ENCODE measurements at places on chromosomes 1 and 21.

- DNase-seq = no peak
These were observed 16.2 kb downstream of the ROR1 start for GRCh38 chr1:63789856-63790605.

- DNase-seq = no peak
These were observed 62.7 kb upstream of the BCL10 start for GRCh38 chr1:85339089-85339488.

DNA sequence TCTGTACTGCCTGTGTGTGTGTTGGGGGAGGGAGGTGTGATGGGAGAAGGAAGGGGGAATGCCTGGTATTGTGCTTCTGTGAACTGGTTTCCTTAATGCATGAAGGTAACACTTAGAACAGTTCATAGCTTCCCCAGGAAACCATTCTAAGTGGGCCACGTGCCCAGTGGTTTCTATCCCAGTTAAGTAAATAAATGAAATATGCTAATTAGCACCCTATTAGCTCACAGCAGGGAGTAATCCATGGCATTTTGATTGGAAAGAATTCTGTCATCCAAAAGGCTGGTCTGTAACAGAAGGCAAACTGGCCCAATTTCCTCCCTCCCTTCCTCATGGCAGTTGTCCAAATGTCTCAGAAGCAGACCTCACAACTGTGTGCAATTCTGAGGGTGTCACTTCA, 199.3 kb downstream of the TTLL7 start:
- no peak for DNase-seq

GRCh38 chr1:47697616-47698335, 259.9 kb downstream of the FOXD2 start:
- DNase-seq = no peak

DNA sequence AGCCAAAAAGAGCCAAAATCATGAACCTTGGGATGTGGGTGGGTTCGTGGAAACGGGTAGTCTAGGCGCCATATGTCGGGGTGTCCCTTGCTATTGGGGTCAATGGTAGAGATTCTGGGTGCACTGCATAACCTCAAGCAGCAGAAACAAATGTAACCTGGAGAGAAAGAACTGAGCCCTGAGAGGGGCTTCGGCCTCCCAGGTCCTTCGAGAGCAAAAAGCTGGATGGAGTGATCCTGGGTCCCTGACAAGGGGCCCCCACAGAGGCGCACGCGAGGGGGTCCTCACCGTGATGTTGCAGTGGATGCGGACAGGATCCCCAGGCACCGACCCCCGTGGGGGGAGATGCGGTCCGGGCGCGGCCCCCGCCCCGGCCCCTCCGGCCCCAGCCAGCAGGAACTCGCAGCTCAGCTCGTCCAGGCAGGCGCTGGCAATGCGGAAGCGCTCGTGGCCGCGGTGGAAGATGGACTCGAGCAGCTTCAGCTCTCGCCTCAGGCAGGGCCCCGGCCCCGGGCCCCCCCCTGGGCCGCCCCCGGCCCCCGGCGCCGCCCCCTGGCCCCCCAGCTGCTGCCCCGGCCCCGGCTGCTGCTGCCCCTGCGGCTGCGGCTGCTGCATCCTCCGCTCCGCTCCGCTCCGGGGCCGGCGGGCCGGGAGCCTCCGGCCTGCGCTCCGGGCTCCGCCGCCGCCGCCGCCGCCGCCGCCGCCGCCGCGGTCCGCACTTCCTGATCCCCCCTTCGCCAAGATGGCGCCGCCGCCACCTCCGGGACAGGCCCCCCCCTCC, at the start of gene UBE2Q1:
Gene UBE2Q1 (minus strand): TSS at position 724 of the 781 bp plus-strand sequence. CDS start 109 bp downstream, at position 615.
- DNase-seq = no peak

DNA sequence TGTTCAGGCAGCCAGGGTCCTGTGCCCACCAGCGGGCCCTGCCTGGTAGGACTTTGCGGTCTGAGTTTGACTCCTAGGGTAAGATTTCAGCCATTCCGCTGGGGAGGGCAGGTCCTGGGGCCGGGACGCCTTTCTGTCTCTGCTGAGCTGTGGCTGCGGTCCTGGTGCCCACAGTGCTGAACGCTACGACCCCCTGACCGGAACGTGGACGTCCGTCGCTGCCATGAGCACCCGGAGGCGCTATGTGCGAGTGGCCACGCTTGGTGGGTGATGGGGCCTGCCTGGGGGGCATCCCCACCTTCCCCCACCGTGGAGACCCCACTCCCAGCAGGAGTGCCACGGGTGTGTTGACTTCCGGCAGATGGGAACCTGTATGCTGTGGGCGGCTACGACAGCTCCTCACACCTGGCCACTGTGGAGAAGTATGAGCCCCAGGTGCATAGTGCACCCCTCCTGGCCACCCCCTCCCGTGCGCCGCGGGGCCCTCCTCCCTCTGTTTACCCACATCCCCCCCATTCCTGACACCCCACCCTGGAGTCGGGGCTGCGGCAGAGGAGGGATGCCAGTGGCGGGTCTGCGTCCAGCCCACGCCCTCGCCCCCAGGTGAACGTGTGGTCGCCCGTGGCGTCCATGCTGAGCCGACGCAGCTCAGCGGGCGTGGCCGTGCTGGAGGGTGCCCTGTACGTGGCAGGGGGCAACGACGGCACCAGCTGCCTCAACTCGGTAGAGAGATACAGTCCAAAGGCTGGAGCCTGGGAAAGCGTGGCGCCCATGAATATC, 2.3 kb upstream of the PLEKHN1 start:
- no peak for DNase-seq

DNA sequence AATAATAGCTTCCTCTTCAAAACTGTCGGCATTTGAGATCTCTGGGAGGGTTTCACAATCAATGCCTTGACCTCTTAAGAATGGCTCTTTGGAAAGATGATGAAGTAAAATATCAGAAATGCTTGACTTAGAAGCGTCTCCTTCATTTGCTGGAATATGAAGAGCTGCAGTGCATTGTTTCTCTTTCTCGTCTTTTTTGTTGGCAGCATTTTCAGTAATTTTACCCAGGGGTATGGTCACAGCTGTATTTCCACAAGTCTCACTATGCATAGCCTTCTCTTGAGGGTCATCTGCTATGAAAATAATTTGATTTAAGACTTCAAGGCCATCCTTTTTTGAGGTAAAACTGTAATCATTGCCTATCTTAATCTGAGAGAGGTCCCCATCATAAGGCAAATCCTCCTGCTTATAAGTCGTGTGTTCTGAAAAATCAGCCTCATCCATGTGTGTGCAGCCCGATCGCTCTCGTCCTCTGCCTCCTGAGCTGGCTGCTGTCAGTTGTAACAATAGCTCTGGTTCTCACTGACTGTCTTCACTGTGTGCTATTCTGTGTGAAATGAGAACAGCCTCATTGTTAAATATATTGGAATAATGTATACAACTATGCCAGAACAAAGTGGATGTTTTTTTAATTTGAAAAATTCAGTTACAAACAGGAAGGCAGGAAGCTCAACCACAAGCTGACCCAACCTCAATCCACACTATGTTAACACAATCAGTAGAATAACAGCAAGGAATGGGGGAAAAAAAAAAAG, 4.5 kb downstream of the AKNAD1 start:
- DNase-seq = no peak

DNA sequence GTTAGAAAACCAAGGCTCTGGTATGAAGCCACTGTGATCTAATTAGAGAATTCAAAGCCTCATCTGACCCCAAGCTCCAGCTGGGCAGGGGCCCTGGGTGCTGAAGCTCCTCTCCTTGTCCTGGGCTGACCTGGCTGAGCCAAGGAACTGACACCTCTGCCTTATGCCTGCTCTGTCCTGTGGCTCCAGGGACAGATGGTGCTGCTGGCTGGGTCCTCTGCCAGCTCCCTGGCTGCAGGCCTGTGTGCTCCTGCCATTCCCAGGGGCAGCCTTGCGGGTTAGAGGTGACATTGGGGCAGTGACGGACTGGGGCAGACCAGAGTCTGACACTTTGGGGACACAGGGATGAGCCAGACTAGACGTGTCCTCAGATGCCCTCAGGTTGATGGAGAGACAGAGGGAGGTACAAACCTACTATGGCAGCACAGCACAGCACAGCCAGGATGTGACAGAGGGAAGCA, 11.8 kb downstream of the ACOT11 start:
- DNase-seq = peak; percentile 3

GRCh38 chr1:31122101-31122735, 56.7 kb upstream of the PUM1 start:
- DNase-seq = no peak

GRCh38 chr21:31194510-31195293, 149.4 kb downstream of the TIAM1 start:
- DNase-seq = peak; percentile 30

DNA sequence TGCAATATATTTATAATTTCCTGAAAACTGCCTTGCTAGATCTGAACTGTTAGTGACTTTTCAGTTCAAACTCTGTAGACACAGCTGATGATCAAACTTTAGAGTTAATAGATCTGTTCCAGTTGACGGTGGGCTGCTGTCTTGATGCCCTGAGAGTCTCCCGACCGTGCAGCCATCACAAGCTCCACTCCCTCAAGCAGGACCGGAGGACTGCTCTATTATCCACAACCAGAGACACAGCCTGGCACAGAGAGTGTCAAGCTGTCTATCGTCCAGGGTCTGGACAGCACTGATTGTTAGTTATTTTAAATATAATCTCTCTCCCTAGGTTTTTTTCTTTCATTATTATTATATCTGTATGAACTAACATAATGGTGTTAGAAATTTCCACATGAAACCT, 8.0 kb downstream of the CHODL start:
- no peak for DNase-seq

DNA sequence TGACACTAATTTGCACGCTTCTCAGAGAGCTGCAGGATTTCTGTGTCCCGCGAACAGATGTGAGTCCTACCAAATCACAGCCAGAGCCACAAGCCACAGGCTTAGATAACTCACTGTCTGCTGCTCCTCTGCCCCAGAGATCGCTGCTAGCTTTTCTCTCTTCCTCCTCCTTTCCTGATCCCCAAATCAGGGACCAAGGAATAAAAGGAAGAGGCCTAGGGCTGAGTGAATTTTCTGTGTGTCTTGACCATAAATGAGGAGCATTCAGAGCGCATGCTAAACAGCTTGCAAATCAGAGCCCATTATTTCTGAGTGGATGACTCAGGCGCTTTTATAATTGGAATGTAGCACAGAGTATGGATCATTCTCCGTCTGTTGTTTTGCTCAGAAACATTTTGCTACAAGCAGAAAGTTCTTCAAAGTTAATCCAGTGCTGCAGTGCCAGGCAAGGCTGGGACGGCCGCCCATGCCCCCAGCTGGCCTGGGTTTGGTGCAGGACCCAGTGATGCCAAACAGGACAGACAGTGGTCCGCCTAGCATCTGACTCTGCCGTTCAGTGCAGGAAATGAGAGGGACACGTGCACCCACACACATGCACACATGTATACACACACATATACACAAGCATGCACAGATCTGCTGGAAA, 38.2 kb downstream of the KCNAB2 start:
- DNase-seq = no peak

GRCh38 chr1:217617126-217617525, 13.8 kb downstream of the GPATCH2 start:
- DNase-seq = no peak

DNA sequence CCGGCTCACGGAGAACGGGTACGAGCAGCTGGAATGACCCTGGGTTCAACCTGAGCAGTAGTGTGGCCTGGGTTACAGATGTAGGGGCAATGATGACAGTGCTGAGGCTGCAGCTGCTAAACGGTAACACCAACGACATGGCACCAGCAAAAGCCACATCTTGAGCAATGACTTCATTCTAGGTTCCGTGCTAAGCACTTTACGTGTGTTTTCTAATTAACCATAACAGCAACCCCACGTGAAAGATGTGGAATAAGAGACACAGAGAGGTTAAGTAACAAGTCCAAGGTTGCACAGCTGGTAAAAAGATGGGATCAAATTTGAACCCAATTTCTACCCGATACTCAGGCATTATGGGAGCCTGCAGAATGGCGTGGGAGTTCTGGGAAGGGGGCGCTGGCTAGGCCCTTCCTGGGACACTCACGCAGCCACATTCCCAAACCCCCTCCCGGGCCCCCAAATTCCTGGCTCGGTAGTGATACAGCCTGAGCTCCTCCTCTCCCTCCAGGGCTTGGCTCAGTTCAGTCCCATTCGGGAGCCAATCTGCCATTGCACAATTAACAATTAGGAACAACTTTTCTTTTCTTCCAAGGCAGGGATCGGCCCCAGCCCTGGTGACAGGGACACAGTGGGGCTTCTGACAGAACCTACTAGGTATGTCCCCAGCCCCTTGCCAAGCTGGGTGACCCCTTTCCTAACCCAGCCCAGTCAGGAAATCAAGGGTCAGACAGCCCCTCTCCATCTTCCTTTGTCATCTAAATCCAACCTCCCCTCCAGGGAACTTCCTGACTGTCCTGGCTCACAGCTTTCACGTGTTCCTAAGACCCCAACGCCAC, 23.8 kb upstream of the ECE1 start:
- DNase-seq = no peak

DNA sequence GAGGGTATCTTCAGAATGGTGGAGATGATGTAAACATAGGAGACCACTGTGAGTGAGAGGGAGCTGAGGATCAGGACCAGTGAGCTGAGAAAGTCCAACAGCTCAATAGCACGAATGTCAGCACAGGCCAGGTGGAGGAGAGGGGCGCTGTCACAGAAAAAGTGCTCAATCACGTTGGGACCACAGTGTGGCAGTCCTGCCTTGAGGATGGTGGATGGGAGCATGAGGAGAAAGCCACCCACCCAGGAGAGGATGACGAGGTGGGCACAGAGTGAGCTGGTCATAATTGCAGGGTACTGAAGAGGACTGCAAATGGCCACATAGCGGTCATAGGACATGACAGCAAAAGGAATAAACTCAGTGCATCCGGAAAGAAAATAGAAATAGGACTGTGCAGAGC, 8.1 kb downstream of the OR11L1 start:
- DNase-seq = no peak

DNA sequence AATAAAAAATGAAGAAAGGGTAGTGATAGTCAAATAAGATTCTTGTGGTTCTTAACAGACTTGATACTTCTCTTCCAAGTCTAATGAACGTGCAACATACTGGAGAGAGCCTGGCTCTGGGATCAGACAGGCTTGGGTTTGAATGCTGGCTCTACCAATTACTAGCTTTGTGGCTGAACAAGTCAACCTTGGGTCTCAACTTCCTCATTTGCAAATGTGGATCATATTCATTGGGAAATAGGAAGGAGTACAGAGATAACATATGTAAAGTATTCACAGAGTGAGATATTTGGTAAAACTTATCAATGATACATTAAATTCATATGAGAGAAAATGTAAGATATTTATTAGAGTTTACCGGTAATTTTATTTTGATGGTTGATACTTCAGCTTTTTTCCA, 2.0 kb downstream of the EDEM3 start:
- DNase-seq = no peak

DNA sequence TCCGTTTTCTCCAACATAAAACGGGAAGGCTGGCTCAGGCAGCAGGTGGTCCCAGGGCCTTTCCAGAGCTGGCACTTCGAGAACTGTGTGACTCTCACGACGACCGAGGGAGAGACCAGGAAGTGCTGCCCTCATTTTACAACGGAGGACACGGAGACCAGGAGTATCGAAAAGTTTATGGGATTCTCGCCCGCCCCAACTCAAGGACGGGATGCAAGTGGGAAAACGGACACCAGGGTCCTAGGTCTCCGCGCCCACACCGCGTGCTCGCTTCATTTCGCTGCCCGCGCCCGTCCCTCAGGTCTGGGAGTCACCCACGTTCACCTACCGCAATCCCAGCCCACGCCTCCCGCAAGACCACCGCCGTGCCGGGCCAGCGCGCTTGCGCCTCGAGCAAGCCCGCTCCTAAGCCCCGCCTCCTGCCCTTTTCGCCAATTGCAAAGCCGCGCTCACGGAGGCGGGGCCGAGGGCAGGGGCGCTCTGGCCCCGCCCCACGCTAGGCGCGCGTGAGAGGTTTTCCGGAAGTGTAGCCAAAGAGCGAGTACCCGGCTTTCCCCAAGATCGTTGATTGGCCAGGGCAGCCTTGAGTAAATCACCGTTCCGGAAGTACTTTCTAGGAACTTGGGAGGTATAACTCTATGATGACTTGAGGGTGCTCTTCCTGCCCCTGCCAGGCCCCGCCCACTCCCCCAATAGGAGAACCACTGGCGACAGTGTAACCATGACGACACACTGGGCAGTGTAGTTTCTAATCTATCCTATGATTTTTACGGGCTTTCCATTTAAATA, at the start of gene PARS2:
Gene PARS2 (minus strand): TSS at position 391 of the 789 bp plus-strand sequence. CDS start 5,362 bp downstream, outside the sequence.
- DNase-seq = peak; percentile 100
